ENCODE measurements at places on chromosomes 2 and 18.

- no peak for DNase-seq
Measured at GRCh38 chr2:160157861-160158829, 41.9 kb downstream of the ITGB6 start.

- DNase-seq = no peak
Measured at GRCh38 chr2:236008006-236008405, 160.2 kb downstream of the GBX2 start.

GRCh38 chr2:12816379-12817306 is 99.9 kb downstream of the TRIB2 start:
- DNase-seq = no peak

DNA sequence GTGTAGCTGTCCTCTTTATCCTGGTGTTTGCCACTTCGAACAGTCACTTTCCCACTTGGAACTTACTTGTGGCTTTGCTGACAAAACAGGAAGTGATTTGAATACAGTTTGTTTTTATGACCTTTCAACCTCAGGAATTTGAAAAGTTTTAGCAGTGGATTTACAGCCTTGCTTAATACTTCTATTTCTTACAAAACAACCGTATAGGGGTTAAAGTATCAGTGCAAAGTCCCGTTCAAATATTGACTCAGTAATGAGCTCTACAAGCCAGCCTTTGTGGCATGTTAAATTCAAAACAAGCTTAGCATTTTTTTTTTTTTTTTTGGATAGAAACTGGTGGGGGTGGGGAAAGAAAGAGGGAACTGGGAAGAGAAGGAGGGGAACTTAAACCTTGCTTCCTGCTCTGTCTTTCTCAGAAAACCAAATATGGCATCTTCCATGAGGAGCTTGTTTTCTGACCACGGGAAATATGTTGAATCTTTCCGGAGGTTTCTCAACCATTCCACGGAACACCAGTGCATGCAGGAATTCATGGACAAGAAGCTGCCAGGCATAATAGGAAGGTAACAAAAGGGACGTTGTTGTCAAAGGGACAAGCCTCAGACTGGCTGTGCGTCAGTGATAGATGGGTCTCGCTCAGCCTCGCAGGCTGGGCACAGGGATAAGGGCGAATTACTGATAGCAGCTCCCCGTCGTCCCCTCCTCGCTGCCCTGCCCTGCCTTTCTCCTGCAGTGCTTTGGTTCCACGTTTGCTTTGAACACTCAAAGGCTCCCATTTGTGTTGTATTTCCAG is at the start of gene HNMT:
TSS of gene HNMT (plus strand) at position 408 of the 793 bp plus-strand sequence. CDS start at position 427, 19 bp downstream.
- DNase-seq = no peak

GRCh38 chr18:75267643-75268363 is 57.2 kb downstream of the TSHZ1 start:
- DNase-seq = no peak

DNA sequence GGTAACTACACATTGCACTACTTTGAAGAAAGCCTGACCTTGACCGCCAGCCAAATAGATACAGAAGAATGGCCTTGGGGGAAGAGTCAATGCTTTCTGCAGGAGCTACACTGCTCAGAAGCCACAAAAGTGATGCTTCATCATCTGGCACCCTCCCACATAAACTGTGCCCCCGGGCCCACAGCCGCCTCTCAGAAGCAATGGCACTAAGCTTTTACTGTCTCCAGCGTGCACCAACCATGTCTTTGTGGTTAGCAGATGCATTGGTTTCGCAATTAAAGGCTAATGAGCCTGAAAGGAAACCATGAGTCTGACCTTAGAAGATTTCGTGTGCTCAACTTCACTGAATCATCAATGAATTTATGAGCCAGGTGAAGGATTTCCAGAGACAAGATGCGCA is 209.4 kb upstream of the TRIB2 start:
- peak; percentile 73 for DNase-seq

DNA sequence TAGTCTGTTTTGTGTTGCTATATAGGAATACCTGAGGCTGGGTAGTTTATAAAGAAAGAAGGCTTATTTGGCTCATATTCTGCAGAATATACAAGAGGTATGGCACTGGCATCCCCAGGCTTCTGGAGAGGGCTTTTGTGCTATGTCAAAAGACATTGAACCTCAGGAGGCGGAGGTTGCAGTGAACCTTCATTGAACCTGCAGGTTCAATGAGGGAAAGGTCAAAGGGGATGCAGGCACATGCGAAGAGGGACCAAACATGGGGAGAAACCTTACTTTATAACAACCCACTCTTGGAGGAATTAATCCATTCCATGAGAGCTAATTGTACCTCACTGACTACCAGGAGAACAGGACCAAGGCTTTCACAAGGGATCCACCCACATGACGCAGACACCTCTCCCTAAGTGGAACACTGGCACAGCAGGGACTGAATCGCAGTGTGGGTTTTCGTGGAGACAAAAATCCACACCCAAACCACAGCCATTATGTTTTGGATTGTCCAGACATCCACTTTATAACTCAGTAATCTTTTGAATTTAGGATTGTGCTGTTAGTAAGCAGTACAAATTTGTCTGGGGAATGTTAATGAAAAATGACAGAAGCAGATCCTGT is 4.1 kb upstream of the SERPINB8 start:
- DNase-seq = no peak

- DNase-seq = no peak
Measured at GRCh38 chr18:8088626-8089025, 520.6 kb upstream of the RAB12 start.

DNA sequence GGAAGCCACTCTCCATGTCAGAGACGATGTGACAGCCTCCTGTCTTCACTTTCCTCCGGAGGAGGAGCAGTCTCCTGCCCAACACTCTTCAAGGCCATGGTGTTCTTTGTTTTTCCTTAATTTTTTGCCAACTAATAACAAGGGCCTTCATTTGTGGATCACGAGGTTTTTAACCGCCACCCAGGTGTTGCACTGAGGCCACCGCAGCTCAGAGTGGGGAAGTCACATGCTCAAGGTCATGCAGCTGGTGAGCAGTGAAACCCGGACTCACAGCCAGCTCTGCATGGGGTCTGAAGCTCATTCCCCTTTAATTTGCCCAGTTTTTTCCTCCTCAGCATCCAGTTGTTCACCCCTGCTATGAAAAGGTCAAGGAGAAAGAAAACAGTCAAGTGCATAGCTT is 19.6 kb downstream of the ENOSF1 start:
- DNase-seq = no peak

GRCh38 chr2:1884933-1885580 is 140.7 kb upstream of the PXDN start:
- no peak for DNase-seq

DNA sequence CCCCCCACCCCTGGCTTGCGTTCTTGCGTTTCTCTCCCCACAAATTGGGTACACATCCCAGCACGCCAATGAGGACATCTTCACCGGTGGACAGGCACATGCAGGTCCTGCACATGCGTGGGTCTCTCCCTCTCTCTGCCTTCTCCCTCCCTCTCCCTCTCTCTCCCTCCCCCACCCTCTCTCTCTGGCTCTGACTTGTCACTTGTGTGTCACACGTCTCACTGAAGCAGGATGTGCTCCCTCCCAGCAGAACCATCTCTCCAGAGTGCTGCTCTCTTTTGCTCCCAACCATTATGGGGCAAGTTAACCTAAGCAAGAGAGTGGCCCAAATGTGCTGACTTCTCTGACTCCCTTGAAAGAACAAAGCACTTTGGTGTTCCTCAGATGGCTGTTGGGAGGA is 120.8 kb upstream of the CAB39 start:
- peak; percentile 13 for DNase-seq

DNA sequence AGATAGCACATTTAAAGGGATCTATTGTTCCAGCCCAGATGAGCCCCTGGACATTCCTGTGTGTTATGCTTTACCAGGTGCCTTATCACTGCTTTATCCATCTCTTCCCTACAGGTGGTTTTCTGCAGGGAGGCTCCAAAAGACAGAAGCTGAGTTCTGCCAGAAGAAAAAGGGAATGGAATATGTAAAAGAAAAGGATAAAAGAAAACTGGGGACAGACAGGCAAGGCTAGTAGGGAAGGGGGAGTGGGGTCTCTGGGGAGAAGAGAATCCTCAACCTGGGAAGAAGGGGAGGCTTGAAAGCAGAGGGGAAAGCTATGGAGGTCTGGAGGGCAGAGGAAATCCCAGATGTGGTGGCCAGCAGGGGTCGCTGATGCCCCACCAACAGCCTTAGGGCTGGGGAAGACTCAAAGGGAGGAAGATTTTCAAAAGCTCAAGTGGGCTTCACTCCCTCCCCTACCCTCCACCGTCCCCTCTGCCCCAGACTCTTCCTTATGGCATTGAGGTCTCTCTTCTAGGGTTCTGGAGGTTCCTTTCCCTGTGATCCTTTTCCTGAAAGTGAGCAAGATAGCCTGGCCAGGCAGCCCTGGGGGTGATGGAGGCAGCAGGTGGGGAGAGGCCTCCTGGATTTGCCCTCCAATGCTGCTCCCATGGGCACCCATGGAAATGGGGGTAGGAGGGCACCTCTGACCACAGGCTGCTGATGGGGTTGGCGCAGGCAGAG is 178.1 kb upstream of the PKDCC start:
- DNase-seq = peak; percentile 58

DNA sequence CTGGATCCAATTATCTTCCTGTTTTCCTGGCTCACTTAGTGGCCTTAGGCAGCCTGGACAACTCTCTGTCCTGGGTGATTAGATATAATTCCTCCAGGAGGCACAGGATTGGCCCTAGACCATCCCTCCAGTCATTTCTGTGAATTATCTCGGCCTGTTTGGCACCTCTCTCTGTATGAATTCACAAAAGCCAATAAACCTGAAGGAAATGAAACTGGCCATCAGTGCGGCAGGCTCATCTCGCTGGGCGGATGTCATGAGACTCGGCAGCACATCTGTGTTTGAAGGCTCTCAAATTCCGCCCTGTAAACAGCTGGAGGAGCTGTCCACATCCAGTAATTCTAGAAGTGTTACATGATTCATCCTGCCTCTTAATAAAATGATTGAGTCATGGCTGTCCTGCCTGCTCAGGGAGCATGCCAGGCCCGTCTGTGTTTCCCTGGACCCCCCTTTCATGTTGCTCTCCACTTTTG is 38.6 kb downstream of the ACOXL start:
- DNase-seq = no peak

- peak; percentile 6 for DNase-seq
Measured at GRCh38 chr18:55234366-55235093, 275.3 kb upstream of the CCDC68 start.

- DNase-seq = no peak
Measured at GRCh38 chr2:44813658-44814057, 127.8 kb upstream of the SIX3 start.

GRCh38 chr2:66684289-66684688 is 249.4 kb downstream of the MEIS1 start:
- DNase-seq = no peak

GRCh38 chr2:176526995-176527901 is 258.0 kb downstream of the MTX2 start:
- no peak for DNase-seq

- no peak for DNase-seq
Measured at GRCh38 chr2:237964578-237965404, 2.0 kb upstream of the UBE2F start.

GRCh38 chr2:230537531-230537976 is 121.6 kb downstream of the SP100 start:
- no peak for DNase-seq

DNA sequence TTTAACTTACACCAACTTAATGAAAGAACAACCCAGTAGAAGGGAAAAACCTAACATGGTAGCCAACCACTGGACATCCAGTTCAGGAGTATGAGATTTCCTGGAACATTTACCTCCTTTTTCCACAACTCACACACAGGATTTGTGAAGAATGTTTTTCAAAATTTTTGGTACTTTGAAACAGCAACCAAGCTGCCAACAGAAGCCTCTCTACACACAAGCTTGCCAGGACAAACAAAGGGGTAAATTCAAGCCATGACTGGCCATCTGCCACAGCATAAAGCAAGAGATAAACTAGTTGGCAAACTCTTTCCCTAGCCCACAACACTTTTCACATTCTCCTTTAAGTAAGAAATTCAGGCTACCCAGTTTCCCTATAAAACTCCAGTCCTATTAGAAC is 21.4 kb downstream of the MGAT4A start:
- DNase-seq = no peak

DNA sequence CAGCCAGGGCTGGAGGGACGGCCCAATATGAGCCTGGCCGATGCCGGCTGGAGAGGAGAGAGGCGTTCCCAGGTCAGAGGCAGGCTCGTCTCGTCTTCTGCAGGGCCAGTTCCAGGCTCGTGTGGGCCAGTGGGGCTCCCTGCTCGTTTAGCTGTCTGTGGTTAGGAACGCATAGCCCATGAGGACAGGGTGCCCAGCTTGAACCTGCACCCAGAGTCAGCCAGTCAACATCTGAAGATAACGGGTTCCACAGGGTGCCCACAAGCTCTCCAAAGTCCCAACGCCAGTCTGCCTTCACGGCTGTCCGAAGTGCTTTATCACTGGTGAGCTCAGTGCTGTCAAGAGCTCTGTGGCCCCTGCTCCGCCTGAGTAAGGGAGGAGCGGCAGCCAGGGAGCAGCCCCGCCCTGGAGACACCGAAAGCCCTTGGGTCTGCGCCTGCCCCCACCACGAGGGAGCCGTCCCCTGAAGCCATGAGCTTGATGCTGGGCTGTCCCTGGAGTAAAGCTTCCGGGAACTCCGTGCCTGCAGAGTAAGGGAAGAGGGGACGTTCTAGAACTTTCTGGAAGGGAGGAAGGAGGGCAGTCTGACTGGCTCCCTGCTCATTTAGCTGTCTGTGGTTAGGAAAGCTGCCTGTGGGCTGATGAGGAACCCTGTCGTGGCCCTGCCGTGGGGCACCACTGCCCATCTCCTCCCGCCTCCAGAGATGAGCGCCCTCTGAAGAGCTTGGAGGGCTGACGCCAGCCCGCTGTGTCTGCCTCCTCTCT is 2.7 kb upstream of the HSBP1L1 start:
- DNase-seq = no peak

Measured in CD4-positive, alpha-beta T cell treated with Interleukin-6 at 100 ng/mL for 8 hours (primary cell).